ENCODE measurements at places on chromosomes 7 and 10.

- no peak for DNase-seq
Measured at GRCh38 chr7:79971058-79971457, 163.6 kb upstream of the GNAI1 start.

DNA sequence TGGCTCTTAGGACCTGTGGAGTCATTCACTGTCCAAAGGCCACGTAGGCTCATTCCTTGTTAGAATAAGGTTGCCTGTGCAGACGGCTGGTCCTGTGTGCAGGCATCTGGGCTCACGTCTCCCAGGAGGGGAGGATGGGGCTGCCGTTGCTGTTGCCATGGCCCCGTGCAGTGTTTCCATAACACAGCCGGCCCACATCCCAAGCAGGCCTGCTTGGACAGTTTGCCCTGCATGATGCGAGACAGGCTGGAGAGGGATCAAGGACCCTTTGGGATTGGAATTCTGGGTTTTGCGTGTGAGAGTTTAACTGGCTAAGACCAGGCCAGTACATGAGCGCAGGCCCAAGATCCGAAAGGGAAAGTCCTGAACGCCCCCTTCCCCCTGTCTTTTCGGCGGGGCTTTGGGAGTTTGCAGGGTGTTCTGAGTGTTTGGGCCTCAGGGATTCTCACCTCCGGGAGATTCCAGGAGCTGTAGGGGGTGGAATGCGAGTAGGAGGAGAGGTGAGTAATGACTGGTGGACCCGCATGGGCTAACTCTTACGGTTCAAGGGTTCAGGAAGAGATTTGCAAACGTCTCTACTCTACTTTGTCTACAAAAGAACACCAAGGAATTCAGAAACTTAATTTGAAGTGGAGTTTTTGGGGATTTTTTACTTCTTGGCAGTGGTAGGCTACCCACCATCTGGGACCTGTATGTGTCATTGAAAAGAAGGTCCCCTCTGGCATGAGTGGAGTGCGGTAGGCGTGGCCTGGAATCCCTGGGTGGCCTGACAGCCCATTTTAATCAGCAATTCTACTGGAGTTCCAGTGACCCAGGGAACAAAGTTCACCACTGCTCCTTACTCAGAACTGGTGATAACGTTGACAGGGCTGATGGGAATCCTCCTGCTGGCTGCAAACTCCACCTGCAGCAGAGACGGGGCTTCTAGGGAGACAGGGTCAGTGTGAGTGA lies 125.4 kb downstream of the ITIH5 start:
- DNase-seq: no peak

DNA sequence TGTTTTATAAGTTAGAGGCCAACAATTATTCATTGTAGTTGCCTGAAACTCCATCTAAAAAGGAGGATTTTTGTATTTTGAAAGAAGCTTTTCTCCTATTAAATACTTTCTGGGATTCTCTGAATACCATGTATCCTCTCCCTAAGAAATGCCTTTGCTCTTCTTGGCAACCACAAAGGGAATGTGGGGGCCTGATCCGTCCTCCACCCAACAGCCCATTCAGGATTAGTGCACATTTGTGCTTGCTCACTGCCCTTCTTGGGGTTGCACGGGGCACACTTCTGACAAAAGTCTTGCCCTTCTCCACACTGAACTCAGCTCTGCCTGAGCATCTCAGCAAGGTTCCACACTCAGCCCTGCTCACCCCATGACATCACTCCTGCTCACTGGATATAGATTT lies 194.2 kb downstream of the SLC25A13 start:
- DNase-seq: no peak

GRCh38 chr10:87668324-87669074 lies 8.8 kb downstream of the PAPSS2 start:
- no peak for DNase-seq

- no peak for DNase-seq
Measured at GRCh38 chr7:81484261-81484660, 285.6 kb downstream of the HGF start.

DNA sequence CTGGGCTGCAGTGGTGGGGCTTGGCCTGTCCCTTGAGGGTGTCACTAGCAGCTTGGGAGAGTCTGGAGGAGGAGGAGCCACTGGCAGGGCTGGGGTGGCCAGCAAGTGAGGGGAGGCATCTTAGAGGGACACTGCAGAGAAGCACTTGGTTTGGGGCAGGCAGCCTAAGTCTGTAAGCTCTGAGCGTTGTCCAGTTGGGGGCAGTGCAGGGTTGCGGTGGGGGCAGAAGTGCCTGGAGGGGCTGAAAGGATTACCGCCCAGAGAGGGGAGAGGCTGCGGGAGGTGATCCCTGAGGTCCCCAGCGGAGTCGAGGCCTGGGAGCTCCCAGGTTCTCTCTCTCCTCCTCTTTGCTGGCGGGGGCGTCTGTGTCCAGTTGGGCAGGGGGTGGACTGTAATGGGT lies 7.4 kb downstream of the ADCYAP1R1 start:
- DNase-seq: no peak

GRCh38 chr10:81872206-81872862 lies 2.7 kb upstream of the NRG3 start:
- DNase-seq: no peak

- DNase-seq: no peak
Measured at GRCh38 chr7:25839084-25839769, 312.8 kb upstream of the NFE2L3 start.
